ENCODE measurements at places on chromosomes 11 and 22. TPM values are rescaled to one million over a fixed set of nuclear protein-coding genes. Genes with fewer than 3 reads are reported as not detected.

GRCh38 chr11:72432347-72433287, 1.7 kb downstream of the CLPB start:
- DNase-seq: no peak

Gene ASPHD2
- 0.53 TPM for polyA plus RNA-seq

DNA sequence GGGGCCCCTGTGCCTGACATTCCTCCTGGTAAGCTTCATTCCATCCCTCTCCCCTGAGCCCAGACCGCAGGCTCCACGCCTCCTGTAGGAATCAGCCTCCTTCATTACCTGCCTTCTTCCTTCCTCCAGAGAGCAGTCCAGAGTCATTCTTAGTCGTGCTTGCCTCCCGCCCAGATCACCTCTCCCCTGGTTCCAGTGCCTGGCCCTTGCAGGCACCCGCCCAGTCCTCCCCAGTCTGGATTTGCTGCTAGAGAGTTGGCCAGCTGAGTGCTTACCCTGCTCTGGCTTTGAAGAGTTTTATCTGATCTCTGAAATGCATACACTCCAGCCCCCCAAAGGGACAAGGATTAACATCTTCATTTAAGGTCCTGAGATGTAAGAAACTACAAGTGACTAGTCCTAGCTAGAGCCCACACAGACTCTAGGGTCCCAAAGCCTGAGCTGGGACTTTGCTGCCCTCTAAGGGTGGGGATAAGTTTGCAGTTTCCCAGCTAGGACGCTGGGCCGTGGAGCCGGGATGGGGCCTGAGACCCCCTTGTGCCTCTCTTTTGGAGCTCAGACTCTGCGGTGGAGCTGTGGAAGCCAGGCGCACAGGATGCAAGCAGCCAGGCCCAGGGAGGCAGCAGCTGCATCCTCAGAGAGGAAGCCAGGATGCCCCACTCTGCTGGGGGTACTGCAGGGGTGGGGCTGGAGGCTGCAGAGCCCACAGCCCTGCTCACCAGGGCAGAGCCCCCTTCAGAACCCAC, 1.6 kb downstream of the NR1H3 start:
- DNase-seq: no peak

GRCh38 chr11:130729678-130730300, 186.5 kb downstream of the SNX19 start:
- no peak for DNase-seq

GRCh38 chr22:19679522-19680101, 34.7 kb upstream of the SEPTIN5 start:
- no peak for DNase-seq

DNA sequence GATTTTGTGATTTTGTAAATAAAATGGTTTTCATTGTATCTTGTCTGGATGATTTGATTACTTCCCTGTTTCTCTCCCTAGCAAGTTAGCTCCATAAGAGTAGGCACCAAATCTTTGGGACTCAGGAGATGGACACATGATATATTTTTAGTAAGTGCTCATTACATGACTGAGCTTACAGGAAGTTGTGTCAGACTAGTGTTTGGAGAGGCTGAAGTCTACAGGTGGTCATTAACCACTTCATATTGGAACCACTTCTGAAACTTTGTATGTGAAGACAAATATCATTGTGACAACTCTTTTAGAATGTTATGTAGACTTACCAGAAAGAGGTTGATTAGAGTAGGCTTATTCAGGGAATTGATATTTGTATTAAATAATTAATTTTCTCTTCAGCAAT, 19.1 kb downstream of the ARHGAP42 start:
- DNase-seq: no peak

Gene TOP3B
- polyA plus RNA-seq: 12.6 TPM

GRCh38 chr22:32794449-32795213, 6.9 kb upstream of the TIMP3 start:
- DNase-seq: no peak

GRCh38 chr22:22463855-22464540, 44.5 kb downstream of the ZNF280B start:
- DNase-seq: peak; percentile 14

DNA sequence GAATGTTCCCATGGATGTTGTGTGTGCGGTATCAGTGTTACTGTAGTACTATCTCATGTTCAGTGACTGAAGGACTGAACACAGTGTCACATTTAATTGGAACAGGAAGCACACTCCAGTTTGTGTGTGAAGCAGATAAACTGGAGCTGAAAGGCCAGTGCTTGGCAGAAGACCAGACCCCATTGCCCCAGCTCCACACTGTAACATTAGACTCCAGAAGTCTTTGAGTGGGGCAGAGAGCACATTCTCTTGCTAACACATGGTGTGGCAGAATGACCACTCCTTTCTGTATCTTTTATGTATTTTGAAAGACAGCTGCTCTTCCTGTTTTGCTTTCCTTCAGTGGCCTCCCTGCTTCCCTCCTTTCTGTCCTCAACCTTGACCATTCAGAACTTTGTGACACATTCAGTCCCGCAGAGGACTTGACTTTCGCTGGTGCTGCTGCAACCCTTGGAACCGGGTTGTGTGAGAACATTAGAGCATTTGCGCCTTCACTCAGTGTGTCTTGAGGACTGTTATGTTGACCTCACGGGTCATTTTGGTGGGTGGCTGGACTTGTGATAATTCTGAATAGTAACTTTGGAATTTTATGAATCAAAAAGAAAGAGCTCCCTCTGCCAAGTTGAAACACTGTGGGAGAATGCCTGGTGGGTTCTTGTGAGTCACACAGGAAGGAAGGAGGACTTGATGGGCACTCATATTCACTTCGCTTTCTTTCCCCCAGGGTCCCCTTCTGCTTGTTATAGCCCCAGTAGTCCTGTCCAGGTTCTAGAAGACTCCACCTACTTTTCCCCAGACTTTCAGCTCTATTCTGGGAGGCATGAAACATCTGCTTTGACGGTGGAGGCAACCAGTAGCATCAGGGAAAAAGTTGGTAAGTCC, 26.4 kb downstream of the AMOTL1 start:
- DNase-seq: no peak

DNA sequence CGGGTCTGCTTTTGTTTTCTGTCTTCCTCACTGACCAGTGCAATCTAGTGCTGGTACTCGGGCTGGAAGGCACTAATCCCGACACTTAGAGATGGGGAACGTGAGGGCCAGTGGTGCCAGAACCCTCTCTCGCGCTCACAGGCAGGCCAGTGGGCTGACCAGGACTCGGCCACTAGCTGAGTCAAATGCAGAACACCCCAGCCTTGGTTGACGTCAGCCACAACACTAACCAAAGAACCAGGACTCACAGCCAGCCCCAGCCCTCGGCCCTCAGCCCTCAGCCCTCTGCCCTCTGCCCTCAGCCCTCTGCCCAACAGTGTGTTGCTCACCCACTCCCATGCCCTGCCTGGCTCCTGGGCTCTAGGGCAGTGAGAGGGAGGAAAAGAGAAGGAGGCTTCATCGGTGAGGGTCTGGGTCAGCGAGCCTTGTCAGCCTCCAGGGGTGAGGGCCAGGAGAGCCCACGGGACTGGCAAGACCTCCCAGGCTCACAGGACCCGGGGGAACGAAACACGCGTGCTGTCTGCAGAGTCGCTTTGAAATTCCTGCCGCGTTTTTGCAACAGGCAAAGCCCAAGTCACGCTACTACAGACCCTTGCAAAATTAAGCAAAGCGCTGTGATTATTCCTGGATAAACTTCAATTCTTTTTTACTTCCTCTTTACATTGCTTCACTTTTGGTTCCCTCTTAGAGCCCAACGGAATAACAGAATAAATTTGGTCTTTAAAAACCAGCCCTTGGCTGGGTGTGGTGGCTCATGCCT, 27.5 kb downstream of the KIAA0930 start:
- no peak for DNase-seq

Gene BAIAP2L2
- polyA plus RNA-seq: 0.42 TPM

DNA sequence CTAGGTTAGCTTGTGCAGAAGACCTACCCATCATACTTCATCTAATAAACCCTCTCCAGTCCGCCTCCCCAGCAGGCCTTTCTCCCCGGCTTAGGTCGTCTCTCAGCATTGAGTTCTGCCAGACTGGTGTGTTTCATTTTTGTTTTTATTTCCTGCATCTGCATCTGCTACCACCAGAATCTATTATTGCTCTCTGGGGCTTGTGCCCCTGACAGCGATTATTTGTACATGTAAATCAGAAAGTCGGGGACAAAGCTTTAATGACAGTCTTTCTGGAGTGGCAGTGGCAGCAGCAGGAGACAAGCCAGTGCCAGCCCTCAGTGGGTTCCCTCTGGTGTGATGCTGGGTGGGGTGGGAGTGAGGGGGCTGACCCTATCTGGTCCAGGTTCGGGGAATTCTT, 127.5 kb downstream of the PKNOX2 start:
- no peak for DNase-seq

DNA sequence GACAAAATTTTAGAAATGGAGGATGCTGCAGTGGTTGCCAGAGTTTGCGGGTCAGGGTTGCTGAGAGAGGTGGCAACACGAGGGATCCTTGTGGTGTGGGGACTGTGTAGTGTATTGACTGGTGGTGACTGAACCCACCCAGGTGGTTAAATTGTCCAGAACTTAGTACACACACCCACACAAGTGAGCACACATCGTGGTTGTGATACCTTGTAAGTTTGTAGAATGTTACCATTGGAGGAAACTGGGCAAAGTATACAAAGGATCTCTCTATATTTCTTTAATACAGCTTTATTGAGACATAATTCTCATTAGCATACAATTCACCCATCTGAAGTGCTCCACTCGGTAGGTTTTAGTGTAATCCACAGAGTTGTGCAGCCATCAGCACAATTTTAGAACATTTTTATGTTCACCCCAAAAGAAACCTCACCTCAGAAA, 56.1 kb downstream of the MED15 start:
- DNase-seq: no peak

Gene FLRT1
- polyA plus RNA-seq: 0.66 TPM

DNA sequence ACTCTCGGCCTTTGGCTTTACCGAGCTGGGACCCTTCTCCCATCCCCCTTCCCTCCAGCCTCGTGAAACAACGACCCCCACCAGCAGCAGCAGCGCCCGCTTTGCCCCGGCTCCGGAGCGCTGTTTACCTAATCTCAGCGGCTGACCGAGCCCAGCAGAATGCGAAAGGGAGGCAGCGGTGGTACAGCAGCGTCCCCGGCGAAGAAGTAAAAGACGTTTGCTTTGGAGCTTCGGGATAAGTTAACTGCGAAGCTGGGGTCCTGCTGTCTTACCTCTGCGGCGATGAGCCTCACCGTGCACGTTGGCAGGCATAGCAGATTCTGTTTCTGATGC, 2.0 kb upstream of the LARGE1 start:
- DNase-seq: no peak

Gene MN1
- polyA plus RNA-seq: 5.1 TPM

GRCh38 chr11:33773404-33773986, 825 bp downstream of the FBXO3 start:
- DNase-seq: no peak

DNA sequence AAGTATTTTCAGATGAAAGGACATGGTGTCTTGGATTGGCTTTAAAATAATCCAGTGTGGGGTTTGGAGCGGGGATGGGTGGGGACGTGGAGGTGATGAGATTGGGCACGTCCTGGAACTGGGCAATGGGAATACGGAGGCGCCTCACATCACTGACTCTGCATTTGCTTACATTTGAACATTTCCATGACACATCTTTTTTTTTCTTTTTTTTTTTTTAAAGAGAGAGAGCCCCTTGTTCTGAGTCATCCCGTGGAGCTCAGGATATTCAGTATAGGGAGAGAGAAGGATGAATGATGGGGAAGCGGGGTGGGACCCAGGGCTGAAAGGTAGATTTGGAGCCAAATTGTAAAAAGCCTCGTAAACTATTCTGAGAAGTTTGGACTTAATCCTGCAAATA, 142.7 kb downstream of the FBXO7 start:
- no peak for DNase-seq

- DNase-seq: no peak
These were observed 36.3 kb upstream of the LYVE1 start for GRCh38 chr11:10604798-10605197.

DNA sequence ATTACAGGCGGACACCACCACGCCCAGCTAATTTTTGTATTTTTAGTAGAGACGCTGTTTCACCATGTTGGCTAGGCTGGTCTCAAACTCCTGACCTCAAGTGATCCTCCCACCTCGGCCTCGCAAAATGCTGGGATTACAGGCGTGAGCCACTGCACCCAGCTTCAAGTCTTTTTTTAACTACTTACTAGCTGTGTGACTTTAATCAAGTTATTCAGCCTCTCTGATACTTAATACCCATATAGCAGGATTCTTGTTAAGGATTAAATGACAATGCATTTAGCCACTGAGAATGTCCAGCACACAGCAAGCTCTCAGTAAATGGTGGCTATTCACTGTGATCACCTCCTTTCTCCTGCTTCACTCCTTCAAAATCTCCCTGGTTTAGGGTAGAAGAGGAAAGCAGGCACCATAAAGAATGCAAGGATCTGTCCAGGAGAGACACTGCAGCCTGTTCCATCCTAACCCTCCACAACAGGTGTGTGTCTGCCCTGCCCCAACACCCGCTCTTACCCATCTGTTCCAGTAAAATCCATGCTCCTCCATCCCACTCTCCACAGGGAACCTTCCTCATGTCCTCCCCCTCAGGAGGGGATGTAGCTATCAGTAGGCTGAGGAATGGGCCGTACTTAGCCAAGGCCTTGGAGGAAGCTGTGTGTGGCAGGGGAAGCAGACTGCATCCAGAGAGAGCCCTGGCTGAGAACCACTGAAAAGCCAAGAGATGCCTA, 69.3 kb downstream of the MICAL3 start:
- no peak for DNase-seq

- DNase-seq: peak; percentile 21
These were observed 605 bp upstream of the COPB1 start for GRCh38 chr11:14500181-14500651.

DNA sequence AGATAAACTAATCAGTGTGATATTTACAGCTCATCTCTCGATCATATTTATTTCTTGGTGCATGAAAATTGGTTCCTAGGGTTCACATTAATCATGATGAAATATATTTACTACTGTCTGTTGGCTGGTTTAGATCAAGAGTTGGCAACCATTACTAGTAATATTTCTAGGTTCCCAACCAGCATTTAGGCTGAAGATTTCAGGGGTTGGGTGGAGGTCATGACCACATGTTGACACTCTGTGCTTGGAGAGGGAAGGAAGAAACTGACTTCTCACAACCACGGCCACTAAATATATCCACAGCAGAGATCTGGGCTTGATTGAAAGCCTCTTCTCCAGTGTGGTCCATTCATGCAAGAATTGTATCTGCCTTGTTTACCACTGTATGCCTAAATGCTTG, 87.9 kb downstream of the ALX4 start:
- DNase-seq: no peak

- DNase-seq: no peak
These were observed 14.7 kb downstream of the GATD1 start for GRCh38 chr11:762421-763072.

Gene FAM111B
- 0.23 TPM for polyA plus RNA-seq

Gene OTOG
- not detected for polyA plus RNA-seq

- no peak for DNase-seq
These were observed 1120.7 kb downstream of the LRRC4C start for GRCh38 chr11:40338739-40339138.

- no peak for DNase-seq
These were observed 81.9 kb downstream of the RAB30 start for GRCh38 chr11:82989628-82990404.

Gene YPEL1
- polyA plus RNA-seq: 5.5 TPM
